Stimulated activated CD8-positive, alpha-beta memory T cell treated with anti-CD3 and anti-CD28 coated beads, Interleukin-12 subunit alpha, Interleukin-12 subunit beta, amount 100 ng/mL, for 1 hour (primary cell): ENCODE measurements at places on chromosomes 3 and 15.

DNA sequence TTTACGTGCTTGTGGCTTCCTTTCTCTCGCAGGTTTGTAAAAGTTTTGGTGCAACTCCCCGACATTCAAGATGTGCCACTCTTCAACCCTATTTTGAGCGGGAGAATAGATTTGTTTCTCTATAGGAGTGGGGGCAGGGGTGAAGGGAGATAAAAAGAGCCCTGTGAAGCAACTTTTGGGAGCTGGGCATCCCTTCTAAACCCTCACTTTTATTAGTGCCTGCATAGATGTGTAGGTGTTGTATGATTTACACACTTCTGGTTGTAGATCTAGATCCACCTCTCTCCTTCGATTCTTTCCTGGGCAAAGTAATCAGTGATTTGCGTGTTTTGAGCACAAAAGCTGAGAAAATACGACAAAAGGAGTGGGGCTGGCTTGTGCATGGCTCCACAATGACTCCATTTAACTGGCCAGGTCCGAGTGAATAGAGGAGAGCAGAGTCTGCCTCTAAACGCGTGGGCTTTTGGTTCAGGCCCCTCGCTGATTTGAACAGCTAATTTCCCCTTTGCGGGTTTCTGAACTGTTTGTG is 17.7 kb downstream of the SOX2 start:
- DNase-seq = no peak

GRCh38 chr3:8237893-8238292 is 263.7 kb upstream of the LMCD1 start:
- no peak for DNase-seq

DNA sequence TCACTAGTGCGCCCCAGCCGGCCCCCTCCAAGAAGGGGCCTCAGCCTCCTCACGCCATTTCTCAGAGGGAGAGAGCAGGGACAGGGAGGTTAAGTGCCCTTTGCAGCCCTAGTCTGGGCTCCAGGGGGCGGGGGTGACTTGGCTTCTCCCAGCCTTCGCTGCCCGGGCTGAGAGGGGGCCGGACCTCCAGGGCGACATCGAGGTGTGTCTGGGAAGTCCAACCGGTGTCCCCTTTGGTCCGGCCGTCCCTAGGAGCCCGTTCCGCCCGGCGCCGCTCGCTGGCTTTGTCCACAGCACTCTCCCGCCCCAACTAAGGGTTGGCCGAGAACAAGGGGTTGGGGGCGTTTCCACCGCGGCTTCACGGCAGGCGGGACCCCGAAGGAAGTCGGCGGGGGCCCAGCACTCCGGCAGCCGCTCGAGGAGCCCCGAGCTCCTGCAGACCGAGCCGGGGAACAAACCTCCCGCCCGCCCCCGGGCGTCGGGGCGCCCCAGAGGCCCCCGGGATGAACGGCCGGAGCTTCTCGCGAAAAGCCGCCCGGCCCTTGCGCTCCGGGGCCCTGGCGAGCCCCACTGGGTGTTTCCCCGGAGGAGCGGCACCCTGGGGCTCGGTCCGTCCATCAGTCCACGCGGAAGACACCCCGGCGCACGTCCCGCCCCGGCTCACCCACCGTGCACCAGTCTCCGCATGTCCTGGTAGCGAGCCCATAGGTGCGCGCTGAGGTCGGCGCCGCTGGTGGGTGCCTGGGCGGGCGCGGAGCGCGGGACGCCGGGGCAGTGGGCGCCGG is 627 bp downstream of the NT5DC2 start:
- no peak for DNase-seq

DNA sequence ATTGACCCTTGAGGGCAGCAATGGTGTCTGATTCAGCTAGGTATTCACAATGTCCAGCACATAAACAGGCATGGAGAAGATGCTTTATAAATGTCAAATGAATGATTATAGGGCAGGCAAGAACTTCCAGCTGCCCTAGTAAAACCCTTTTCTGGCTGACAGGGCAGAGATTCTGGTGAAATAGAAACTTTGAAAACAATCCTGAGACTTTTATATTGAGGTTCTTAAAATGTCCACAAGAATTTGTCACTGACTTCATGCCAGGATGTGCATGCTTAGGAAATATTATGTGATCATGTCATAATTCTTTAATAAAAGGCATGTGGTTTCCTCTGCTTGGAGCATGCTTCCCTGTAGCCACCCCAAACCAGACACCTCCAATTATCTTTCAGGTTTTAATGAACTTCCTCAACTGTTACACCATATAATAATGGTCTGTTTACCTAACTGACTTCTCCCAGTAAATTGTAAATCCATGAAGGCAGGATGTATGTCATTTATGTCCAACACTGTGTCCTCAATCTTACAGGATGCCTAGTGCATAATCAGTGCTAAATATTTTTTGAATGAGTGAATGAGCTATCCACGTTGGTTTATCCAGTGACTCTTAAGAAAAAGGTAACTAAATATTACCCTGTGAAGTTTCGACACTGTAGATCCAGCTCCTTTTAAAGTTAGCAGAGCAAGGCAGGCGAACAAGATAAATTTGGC is 43.4 kb upstream of the CLRN1 start:
- DNase-seq = no peak

- DNase-seq = no peak
These were observed 431.6 kb upstream of the RASGRP1 start for GRCh38 chr15:38996111-38996631.

- DNase-seq = no peak
These were observed 494.2 kb upstream of the PROK2 start for GRCh38 chr3:72279068-72279604.

- DNase-seq = no peak
These were observed 31.5 kb downstream of the CRTAP start for GRCh38 chr3:33145221-33145900.

DNA sequence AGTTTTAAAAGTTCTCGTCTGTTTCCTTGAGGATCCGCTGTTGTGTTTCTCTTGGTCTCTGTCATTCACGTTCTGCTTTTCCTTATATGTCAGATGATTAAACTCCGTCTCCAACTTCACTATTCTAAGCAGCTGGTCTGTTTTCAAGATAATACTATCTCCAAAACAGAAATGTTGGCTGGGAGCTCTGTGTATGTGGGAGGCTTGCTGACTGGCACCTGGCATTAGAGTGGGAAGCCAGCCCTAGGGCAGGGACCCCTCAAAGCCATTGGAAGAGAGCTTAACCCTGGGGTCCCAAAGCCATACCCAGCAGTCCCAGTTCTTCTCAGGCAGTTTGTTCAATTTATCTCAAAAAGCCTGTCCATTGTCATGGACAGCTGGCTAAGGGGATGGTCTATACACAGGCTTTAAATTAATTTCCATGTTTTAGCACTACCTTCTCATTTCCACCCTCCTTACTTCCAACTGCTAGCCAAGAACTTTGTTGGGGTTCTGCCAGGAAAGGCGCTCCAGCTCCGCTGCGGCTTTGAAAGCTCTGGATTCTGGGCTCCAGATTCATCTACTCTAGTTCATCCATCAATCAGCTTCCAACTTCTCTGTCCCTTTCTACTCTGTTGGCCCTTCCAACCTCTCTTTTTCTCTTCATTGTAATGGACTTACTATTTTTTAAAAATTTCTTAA is 9.2 kb downstream of the BTBD1 start:
- DNase-seq = no peak

DNA sequence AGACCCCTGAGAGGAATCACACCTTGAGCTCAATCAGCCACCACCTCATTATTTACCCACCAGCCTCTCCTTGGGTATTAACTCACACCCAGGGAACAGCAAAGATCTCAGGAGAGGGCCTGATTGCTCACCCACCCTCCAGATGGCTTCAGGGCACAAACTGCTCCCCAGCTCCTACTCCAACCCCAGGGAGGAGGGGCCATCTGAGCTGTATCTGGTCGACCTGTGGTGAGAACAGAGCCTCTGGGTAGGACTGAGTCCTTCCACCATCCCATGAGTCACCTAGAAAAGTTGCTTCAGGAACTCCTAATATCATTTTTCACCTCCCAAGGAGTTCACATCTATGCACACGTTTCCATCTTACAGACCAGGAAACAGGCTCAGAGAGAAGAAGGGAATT is 44.8 kb upstream of the HES1 start:
- DNase-seq = no peak

DNA sequence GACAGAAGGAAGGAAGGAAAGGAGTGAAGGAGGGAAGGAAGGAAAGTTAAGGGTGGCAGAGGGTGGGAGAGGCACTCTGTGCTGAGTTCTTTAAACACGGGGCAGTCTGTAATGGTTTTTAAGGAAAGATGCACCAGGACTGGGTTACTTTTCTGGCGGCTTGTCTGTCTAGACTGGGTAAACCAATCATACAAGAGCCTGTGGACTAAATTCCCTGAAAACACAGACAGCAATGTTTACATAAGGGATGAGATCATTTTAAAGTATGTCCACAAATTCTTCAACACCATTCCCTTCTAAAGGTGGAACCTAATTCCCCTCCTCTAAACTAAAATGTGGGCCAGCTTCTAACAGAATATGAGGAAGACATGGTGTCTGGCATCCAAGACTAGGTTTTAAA is 235.5 kb upstream of the IGF1R start:
- no peak for DNase-seq

GRCh38 chr3:177563792-177564191 is 366.5 kb upstream of the TBL1XR1 start:
- no peak for DNase-seq

DNA sequence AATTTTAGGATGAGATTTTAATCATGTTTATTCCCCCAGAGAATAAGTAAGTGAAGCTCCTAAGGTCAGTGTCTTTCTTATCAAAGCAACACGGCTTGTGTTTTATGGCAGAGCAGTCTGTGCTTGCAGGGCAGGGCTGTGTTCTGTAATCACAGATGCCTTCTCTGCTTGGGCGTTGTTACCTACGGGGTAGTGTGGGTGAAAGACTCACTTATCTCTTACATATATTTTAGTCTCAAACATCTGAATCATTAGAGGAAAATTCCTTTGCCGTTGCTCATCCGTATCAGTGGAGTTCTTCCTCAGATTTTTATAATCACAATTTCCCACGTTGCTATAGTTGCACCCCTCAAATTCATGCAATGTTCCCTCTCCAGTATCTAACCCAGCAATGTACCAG is 271.7 kb upstream of the MEIS2 start:
- DNase-seq = no peak

GRCh38 chr15:64581408-64581761 is 121.0 kb downstream of the ZNF609 start:
- DNase-seq = no peak

DNA sequence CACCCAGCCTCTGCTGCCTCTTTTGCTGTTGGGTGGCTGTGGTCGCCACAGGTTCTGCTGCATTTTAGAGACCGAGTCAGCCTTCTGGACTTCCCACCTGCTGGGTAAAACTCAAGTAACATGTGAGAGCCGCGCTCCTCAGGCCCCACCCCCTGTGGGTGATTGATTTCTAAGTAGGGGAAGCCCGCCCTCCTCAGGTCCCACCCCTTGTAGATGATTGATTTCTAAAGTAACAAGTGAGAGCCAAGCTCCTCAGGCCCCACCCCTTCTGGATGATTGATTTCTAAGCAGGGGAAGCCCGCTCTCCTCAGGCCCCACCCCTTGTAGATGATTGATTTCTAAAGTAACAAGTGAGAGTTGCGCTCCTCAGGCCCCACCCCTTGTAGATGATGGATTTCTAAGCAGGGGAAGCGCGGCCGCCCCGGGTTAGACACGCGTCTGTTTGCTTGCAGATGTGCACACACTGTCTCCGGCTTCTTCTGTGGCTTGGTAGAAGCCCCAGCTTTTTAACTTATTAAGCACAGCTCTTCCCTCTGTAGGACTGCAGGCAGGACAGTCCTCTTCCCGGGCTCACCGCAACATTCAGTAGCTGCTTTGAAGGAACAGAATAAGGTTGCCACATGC is 83.4 kb downstream of the FAM43A start:
- peak; percentile 87 for DNase-seq

- DNase-seq = no peak
These were observed 218.3 kb upstream of the CFAP20DC start for GRCh38 chr3:59268170-59268569.

DNA sequence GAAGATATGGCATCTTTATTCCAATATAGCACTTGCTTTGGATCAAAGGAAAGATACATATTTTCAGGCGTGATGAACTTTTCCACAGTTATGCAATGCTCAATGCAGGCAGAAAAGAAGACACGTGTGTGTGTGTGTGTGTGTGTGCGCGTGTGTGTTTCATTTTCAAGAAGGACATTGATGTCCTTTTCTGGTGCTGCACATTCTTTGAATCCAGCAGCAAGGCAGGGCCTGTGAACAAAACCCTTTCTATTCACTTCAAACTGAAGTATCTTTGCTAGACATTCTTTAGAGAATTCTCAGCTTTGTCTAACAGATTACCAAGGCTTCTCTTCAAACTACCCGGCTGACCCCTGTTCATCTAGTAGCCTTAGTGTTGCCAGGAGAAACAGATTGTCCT is 124.6 kb downstream of the CD47 start:
- no peak for DNase-seq

DNA sequence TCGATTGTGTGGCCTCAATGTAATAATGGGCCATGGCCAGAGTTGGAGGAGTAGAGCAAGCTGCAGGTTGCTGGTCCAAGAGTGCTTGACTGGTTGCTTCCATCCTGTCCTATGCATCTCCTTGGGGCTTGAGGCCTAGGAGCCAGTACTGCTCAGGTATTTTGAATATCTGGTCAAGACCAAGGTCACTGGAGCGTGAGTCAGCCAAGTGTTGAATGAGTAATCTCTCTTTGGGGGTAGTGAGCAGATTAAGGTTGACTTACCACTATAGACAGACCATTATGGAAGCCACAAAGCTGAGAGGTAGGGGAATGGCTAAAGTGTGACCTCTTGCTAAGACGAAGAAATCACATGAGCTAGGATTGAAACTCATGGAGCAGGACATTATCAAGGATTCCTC is 9.4 kb upstream of the PARP6 start:
- DNase-seq = no peak

DNA sequence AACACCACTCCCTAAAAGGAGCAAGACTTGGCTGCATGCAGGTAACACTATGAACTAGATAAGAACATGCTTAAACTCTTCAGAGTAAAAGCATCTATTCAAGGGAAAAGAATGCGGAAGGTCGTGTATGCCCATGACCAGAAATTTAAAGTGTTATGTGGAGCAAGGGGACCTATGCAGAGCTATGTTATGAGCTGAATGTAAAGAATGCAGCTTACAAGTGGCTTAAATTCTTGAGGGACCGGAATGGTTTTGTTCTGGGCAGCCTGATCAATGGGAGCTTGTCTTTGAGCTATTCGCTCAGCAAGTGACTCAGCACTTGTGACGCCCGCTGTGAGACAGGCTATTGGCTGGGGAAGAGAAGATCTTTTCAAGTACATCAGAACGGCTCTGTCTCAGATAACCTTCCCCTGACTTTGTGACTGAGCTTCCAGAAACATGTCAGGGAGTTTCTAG is 367.5 kb upstream of the THBS1 start:
- no peak for DNase-seq

DNA sequence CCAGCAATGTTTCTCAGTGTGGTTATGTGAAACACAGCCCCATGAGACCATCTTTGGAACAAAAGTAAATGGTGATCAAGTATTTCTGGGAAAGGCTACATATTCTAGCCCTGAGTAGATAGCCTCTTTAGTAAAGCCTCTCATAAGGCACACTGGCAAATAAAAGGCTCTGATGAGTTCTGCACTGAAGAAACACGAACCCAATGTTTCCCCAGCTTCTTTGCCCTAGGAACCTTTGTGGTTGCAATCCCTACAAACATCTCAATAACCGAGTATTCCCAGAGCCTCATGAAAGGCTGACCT is 41.8 kb downstream of the RAB6B start:
- DNase-seq = no peak
